ENCODE measurements at places on chromosomes 12 and 14.

- DNase-seq: no peak
Measured at GRCh38 chr12:63814146-63814772, 30.2 kb upstream of the SRGAP1 start.

- no peak for DNase-seq
Measured at GRCh38 chr14:104383996-104384775, 195.4 kb upstream of the C14orf180 start.

DNA sequence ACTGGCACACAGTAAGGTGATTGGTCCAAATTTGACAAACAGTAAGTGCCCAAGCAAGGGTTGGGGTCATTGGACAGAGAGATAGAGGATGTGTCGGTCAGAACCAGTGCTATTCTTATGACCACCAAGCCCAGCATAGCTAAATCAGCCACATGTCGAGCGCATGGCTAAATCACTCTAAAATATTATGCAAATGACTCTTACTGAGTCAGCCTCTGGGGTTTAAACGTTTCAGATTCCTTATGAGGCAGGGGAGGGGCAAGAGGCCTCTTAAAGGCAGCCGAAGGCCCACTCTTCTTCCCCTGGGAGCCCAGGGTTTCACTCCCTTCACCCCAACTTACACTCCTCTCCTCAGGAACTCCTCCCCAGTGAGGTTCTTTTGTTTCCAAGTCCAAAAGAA lies 603 bp upstream of the ENDOU start:
- no peak for DNase-seq

GRCh38 chr12:117119592-117120198 lies 20.5 kb upstream of the TESC start:
- peak; percentile 21 for DNase-seq

GRCh38 chr12:62698701-62699101 lies 232.1 kb downstream of the MON2 start:
- no peak for DNase-seq

All from Kasumi-1 (cell line).